ENCODE measurements at places on chromosomes 7 and 10.

DNA sequence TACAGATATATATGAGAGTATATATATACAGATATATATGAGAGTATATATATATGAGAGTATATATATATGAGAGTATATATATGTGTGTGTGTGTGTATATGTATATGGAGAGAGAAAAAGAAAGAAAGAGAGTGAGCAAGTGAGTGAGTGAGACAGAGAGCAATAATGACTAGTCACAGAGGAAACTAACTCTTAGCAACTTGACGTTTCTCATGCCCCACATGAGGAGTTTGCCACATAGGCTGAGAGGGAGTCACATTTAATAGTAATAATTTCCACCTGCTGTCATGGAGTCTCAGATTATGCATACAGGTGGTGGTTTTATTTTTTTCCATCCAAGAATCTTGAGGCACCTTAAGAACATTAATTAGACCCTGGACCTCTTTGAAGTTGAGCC lies 199.9 kb downstream of the GATA3 start:
- no peak for DNase-seq

GRCh38 chr10:66924674-66925345 lies 1.0 kb upstream of the LRRTM3 start:
- DNase-seq, result no peak

DNA sequence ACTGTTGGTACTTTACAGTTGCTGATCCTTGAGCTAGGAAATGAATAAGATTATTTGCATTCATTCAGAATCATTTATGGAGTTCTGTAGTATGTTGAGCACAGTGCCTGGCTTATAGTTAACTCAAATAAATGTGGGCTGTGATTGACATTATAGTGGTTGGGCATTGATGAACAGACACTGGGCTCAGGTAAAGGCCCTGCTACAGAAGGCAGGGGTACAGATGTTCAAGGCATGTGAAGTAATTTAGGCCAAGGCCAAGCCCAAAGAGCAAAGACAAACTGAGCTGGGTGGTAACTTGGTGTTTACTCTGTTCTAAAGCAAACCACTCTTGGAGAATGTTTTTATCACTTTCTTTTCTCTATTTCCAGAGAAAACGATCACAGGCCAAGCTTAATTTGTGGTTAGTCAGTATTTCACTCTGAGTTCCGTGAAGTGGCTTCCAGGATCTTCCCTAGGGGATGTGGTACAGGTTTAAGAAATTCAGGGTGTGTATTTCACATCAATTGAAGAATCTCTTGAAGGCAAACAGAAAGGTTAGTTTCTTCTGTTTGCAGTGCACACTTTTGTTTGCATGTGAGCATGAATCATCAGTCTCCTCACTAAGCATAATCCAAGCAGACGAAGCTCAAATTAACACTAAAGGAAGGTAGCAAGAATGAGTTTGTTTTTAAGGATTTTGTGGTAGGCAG lies 113.9 kb upstream of the PRR15 start:
- DNase-seq, result peak; percentile 28

- no peak for DNase-seq
Observed at GRCh38 chr10:124586142-124586541, 124.5 kb downstream of the LHPP start.

DNA sequence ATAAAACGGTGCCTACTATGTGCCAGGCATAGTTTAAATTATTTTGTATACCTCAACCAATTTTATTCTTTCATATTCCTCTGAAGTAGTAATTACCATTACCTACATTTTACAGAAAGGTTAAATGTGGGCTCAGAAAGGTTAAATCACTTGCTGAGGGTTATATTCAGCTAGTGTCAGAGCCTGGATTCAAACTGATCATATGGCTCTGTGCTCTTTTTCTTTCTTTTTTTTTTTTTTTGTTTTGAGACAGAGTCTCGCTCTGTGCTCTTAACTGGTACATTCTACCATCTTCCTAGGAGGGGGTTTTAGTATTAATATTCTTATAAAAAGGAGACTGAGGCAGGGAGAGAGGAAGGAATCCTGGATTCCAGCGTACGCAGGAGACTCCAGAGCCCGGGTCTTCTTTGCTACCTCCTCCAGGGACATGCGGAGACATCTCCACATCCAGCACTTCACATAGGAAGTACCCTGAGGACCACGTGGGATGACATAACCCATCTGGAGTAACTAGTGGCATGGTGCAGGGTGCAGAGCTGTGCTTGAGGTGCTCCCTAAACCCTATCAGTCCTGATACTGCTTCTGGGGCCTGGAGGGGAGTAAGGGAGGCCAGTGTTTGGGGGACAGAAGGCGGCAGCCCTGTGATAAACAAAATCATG lies 29.6 kb upstream of the ATXN7L1 start:
- DNase-seq, result no peak

GRCh38 chr7:138077809-138078208 lies 1.6 kb downstream of the AKR1D1 start:
- no peak for DNase-seq

DNA sequence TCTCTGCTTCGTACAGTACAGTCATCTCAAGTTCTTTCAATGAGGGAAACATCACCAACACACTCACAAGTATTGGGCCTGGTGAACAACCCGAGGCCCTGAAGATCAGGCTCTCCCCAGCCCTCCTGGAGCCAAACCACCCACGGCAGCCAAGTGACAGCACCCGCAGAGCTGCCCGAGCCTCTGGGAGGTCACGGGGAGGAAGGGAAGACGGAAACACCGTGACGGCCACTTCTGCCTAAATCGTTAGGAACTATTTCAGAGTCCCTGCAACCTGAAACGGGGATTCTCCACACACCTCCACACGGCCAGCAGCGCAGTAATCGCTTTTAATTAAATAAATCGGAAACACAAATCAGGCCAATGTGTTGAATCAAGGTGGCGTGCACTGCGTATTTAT lies 222.6 kb downstream of the MAD1L1 start:
- no peak for DNase-seq

GRCh38 chr7:137873524-137873923 lies 26.8 kb upstream of the DGKI start:
- peak; percentile 36 for DNase-seq

- DNase-seq, result peak; percentile 42
Observed at GRCh38 chr7:5689716-5690115, 91.7 kb downstream of the RNF216 start.

DNA sequence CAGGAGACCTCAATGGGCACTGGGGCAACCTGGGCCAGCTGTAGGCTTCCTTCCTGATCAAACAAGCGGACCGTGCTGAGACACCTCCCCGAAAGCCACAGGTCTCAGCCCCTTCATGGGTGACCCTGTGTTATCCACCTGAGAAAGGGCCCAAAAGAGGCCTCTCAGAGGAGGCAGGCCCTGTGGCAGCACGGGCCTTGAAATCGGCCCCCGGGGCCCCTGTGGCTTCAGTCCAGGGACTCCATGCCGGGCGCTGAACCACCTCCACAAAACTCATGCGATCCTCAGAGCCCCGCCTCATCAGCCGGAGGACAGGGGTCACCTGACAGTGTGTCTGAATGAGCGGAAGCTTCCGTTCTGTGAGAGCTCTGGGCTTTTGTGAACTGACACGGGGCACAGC lies 307.1 kb downstream of the PAXIP1 start:
- no peak for DNase-seq

- no peak for DNase-seq
Observed at GRCh38 chr7:106888204-106888603, 23.1 kb downstream of the PIK3CG start.

DNA sequence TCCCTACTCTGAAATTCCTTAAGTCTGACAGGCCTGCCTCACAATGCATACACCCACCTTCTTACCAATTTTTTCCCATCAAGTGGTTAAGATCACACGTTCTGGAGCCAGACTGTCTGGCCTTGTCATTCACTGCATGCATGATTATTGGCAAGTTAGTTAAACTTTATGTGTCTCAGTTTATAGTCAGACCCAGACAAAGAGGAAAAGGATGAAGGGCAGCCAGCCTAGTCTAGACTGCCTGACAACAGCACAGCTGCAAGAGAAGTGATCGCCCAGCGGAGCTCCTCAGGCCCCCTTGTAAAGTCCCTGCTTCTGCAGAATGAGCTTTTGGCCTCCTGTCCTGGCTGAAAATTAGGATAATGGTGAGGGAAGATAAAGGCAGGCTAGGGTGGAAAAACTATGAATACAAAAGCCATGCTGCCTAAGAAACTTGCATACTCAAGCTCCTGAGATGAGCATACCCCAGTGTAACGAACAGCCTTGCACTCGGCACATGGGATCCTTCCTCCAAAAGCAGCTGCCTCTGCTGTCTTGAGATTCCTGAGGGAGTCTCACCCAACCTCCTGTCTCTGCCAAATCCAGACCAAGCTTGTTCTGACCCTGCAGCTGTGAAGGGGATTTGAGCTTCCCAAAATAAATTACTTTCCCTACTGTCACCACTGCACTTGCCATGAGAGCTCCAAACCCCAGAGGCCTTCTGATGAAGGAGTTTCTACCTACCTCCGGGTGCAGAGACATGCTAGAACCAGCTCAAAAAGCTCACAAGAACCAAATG lies 26.7 kb upstream of the MRLN start:
- DNase-seq, result no peak

GRCh38 chr10:75612904-75613684 lies 181.7 kb downstream of the LRMDA start:
- no peak for DNase-seq

DNA sequence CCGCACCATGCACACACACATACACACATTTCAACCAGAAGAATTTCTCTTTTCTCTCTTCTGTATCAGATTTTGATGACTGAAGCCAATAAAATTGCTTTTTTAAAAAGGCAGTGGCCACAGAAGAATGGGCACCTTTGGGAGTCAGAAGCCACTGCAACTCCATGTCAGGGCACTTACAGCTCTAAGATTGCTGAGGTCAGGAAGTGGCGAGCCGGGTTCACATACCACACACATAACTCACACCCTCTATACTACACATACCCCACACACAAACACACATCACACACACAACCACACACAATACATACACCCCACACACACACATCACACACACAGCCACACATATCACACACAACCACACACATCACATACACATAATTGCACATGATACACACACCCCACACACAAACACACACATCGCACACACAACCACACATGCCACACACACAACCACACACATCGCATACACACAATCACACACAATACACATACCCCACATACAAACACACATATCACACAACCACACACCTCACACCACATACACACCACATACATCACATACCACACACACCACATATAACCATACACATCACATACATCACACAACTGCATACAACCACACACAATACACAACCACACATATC lies 31.2 kb downstream of the GPRIN2 start:
- DNase-seq, result peak; percentile 73

DNA sequence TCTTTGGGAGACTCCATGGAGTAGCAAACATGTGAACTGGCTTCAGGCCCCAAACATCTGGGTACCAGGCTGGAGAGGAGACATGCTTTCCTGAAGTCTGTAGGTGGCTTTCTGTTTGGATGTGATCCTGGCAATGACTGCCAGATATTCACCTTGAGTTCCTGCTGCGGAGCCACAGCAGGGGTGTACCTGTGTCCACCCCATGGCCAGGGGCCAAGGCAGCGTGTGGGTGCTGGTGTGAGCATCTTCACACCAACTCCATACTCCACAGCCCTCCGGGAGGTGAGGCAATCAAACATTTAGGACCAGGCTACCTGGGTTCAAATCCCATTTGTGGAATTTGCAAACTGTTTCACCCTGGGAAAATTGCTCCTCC lies 113.0 kb downstream of the ADCY1 start:
- DNase-seq, result no peak

- DNase-seq, result no peak
Observed at GRCh38 chr10:94219829-94220228, 142.9 kb downstream of the NOC3L start.

Data from fibroblast of villous mesenchyme (primary cell).